ENCODE measurements at places on chromosomes 2 and 18.

- DNase-seq, result no peak
Measured at GRCh38 chr2:219551441-219552381, 7.9 kb downstream of the TMEM198 start.

- no peak for DNase-seq
Measured at GRCh38 chr2:241695651-241696050, 6.2 kb upstream of the ING5 start.

DNA sequence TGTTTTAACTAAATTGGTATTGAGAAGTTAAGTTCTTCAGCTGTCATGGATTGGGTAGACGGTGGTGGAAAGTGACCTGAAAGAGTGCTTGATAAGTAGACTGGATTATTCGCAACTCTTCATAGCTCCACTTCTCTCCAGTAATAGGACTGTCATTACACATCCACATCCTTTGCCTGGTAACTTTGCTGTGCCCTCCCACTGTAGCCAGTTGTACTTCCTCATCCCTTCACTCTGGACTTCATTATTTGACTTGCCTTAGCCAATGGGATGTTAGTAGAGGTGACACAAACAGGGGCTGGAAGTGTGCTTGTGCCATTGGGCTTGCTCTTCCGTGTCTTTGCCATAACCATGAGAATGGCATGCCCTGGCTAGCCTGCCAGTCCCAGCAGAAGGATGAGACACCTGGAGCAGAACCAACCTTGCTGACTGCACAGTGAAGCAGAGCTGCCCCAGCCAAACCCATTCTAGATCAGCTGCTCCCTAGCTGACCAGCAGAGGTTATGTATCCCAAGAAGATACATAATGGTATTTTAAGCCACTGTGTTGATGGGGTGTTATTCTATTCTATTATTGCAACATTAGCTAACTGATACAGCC, 16.9 kb downstream of the QPCT start:
- no peak for DNase-seq

DNA sequence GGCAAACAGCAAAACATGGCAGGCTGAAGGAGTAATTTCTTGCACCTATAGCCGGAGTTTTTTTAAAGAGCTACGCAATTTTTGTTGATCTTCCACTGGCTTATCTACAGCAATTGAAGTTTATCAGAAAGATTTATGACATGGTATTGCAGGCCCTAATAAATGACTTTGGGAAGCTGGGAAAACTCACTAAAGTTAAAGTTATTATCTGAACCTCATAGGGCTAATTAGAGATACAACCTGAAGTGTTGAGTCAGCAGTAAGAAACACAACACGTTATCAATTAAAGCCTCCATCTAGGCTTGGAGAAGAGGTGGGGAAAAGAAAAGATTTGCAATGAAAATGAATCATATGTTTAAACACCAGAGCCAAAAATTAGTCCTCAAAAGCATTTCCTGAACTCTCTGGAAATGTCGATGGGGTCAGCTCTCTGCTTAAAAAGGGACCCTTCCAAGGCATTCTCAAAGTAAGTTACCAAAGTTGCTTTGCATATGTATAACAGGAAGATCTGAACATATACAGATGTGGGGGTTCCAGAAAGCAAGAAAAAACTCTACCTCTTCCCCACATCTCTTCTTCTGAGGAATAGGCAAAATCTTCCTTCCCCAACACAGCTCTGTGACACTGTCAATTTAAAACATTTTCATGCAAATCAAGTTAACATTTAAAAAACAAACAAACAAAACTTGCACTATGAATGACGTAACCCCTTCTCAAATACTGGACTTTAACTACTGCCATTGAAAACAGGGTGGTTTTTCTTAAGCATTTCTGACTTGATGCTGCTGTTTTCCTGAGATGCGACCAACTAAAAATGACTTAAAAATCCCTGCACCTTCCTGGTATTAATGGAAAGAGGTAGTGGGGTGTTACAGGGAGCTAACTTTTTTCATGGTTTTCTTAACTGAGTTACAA, 915.6 kb downstream of the NRXN1 start:
- DNase-seq, result no peak

DNA sequence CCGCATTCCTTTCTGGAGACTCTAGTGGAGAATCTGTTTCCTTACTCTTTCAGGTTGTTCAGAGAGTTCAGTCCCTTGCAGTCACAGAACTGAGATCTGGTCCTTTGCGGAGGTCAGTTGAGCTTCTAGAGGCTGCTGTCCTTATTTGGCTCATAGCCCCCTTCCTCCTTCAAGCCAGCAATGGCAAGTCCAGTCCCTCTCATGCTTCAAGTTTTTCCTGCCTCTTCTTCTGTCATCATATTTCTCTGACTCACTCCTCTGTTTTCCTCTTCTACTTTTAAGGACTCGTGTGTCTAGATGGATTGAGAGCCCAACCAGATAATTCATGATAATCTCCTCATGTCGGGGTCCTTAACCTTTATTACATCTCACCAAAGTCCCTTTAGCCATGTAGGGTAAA, 173.5 kb upstream of the FOSL2 start:
- DNase-seq, result no peak

DNA sequence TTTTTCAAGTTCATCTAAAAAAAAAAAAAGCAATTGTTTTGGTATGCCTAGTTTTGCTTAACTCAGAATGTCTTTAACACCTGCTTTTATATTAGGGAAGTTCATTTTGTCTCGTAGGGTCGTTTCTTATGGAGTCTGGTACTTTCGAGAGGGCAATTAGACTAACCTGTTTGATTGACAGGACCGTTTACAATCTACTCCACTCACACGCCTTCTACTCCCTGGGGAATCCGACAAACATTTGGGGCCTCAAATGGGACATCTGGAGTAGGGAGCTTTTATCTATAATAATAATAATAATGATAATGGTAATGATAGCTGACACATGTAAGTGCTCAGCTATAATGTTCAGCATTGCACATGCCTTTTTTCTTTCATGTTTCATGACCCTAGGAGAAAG, 261.6 kb upstream of the RASGRP3 start:
- no peak for DNase-seq

DNA sequence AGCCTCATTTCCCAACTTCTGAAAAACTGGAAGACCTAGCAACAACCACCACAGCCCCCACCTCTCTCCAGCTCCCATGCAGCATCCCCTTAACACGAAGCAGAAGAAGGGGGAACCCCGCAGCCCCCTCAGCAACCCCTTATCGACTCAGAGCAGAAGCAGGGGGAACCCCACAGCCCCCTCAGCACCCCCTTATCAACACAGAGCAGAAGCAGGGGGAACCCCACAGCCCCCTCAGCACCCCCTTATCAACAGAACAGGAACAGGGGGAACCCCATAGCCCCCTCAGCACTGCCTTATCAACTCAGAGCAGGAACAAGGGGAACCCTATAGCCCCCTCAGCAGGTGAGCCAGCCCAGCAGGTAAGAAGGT, 6.7 kb downstream of the SLC66A2 start:
- no peak for DNase-seq

DNA sequence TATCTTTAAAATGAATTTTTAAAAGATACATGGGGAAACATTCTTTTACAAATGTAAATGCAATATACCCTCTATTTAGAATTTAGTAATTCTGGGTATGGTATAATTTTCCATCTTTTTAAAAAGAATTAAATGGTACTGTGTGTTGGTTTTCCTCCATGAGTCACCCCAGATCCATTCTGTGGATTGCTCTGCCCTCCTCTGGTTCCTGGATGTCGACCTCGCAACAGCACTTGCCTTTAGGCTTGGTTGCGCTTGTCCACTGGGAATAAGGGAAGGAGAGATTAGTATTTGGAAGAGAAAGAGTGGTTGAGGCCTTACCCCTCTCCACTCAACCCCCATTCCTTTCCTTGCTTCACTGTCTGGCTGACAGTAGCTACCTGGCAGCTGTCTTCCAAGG, 90.4 kb downstream of the FTCDNL1 start:
- DNase-seq, result no peak

- peak; percentile 32 for DNase-seq
Measured at GRCh38 chr2:230589497-230590015, 123.1 kb upstream of the CAB39 start.

DNA sequence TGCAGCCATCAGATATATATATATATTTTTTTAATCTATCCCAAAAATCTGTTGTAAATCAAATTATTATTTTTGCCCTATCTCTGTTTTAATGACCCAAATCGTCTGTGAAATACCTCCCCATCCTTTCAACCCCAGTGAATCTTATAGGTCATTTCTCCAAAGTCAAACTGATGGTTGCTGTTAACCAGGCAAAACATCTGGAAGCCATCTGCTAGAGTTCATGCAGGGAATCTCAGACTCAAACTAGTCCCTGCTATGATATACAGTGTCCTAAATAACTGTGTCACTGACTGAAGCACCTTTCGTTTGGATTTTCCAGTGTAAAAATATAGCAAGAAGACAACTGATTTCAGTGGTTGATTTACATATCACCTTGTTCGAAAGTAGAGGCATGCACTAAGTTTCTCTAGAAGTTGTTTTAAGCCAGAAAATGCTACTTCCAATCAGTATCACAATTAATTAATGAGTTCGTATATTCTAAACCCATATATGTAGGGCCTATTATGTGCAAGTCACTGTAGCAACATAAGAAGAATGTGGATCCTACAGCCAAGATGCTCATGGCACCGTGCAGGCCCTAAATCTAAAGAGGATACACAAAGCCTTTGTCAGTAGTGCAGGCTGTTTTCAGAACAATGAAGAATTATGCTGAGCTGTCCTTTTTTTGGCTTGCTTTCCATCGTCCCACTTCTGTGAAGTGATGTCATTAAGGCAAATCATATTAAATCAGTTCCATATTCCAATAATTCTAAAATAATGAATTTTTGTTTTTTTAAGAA, 566.0 kb downstream of the STK39 start:
- DNase-seq, result no peak

GRCh38 chr2:142681952-142682351, 195.5 kb upstream of the KYNU start:
- DNase-seq, result no peak

DNA sequence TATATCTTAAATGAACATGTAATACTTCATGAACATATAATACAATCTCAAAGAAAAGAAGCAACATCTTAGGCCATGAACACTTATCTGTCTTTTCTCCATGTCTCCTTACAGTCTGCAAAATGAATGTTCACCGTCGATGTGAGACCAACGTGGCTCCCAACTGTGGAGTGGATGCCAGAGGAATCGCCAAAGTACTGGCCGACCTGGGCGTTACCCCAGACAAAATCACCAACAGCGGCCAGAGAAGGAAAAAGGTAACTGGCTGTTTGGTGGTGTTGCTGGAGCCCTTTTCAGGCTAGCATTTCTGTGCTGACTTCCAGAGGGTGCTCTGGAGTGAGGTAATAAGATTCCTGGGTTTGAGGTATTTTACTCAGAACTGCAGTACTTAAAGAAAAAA, 295.9 kb upstream of the EPAS1 start:
- DNase-seq, result no peak

- DNase-seq, result no peak
Measured at GRCh38 chr2:66901344-66901743, 466.4 kb downstream of the MEIS1 start.

GRCh38 chr18:59689756-59690155, 7.5 kb downstream of the CCBE1 start:
- no peak for DNase-seq

- DNase-seq, result no peak
Measured at GRCh38 chr18:78580835-78581339, 398.7 kb upstream of the SALL3 start.

- no peak for DNase-seq
Measured at GRCh38 chr18:67935638-67936037, 419.1 kb upstream of the DSEL start.

DNA sequence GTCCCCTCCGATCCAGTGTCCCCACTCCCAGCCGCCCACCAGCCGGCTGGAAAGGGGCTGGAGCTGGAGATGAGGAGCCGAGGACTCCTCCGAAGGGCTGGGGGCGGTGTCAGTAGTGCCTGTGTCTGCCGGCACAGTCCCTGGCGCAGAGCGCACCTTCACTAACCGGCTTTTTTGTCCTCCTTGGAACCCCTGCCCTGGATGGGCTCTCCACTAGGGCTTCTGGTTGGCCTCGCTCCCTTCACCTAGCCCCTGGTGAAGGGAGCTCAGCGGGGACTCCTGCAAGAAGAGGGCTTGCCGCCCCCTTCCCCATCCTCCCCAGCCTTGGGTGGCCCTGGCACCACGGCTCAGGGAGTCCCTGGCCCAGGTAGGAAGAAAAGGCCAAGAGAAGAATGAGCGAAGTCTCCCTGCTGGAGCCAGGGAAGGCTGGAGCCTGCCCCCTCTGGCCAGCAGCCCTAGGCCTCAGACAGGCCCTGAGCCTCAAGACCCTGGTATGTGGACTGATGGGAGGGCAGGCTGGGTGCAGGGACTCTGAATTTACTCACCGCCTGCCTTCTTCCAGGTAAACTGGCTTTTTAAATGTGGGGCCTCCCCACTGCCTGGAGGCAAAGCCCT, 570 bp upstream of the ECEL1 start:
- no peak for DNase-seq

DNA sequence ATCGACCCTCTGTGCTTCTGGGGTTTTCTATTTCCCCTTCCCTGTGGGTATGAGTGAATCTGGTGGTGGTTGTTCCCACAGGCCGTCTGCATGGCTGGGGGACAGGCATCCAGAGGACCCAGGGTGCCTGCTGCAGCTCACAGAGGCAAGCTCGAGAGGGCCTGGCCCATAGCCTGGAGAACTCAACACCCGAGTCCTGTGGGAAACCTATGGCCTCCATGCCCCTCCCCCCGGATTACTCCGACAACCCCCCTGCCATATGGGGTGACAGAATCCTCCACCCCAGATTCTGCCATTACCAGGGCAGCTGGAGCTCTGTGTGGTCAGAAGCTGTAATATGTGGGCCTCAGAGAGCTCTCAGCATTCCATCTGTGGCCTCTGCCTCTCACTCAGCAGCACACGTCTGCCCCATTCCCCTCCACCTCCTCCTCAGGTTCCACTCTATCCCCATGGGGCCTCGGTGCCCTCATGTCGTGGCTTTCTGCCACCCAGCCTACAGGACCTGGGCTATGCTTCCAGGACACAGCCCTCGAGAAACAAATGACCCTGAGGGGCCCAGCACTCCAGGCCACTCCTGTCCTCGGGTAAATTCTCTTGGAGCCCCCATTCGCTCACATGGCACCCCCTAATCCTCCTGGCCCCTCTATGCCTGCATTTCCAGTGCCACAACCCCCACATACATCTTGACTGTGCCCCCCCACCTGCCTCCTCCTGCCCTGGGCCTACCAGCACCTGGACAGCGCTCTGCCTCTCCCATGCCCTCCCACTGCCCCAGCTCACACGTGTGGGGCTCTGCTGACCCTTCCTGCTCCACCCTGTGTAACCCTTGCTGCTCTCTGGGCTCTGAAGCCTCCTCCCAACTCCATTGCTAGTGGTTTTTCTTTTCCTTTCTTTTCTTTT, 3.6 kb downstream of the MZT2A start:
- DNase-seq, result no peak

DNA sequence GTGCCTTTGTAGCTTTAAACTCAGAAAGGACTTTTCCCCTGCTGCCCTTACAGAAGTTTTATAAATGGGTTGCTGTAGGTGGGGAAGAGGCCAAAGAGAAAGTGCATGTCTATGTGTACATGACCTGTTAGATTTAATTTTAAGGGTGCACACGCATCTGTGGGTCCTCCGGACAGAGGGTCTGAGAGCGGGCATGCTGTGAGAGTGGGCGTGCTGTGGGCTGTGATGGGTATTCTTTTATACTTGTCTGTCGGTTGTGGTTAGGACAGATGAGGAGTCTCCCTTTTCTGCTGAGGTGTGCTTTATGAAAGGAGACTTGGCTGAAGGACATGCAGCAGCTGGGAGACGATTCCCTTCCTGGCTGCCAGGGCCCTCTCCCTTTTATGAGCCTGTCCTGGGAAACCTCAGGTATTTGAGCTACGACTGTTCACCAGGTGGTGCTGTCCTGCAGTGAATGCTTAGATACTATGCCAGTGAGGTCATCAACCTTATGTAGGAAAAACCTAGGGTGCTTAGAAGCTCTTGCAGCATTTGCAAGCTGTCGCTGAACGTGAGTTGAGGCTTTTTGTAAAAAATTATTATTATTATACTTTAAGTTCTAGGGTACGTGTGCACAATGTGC, 67.5 kb downstream of the TANC1 start:
- DNase-seq, result no peak

Measured in HL-60 (cell line).